ENCODE measurements at places on chromosomes 11 and 22. TPM values are rescaled to one million over a fixed set of nuclear protein-coding genes. Genes with fewer than 3 reads are reported as not detected.

The GDPD5 gene
- total RNA-seq = 30.8 TPM

The CEND1 gene
- total RNA-seq = not detected

The AQP11 gene
- total RNA-seq = not detected

GRCh38 chr11:111411456-111411855 lies 32.4 kb upstream of the POU2AF1 start:
- no peaks in the 10 kb centered on the region for H3K4me1 ChIP-seq
- no peak overlapping the region for H3K27ac ChIP-seq
- no peak overlapping the region for H3K4me3 ChIP-seq
- H3K27me3 ChIP-seq = no peaks in the 10 kb centered on the region
- no peaks in the 10 kb centered on the region for H3K36me3 ChIP-seq

DNA sequence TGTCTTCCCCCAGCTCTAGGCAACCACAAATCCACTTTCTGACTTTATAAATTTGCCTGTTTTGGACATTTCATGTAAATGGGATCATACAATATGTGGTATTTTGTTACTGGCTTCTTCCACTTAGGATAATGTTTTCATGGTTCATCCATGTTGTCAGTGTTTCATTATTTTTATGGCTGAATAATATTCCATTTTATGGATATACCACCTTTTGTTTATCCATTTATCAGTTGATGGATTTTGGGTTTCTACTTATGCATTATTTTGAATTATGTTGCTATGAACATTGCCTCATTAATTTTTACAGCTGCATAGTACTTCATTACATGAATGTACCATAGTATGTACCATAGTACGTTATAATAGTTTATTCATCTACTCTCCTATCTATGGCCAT lies 5.1 kb downstream of the CABIN1 start:
- no peak overlapping the region for H3K27ac ChIP-seq
- H3K36me3 ChIP-seq = no peaks in the 10 kb centered on the region
- no peaks in the 10 kb centered on the region for H3K27me3 ChIP-seq
- DNase-seq = no peak
- peaks cover 18% of the 10 kb centered on the region for H3K4me1 ChIP-seq

- H3K4me1 ChIP-seq = no peaks in the 10 kb centered on the region
- H3K36me3 ChIP-seq = no peaks in the 10 kb centered on the region
- DNase-seq = no peak
- H3K4me3 ChIP-seq = no peak overlapping the region
These were observed 90.7 kb downstream of the RTL6 start for GRCh38 chr22:44407171-44407986.
